ENCODE measurements at places on chromosomes 4 and X. TPM values are rescaled to one million over a fixed set of nuclear protein-coding genes. Genes with fewer than 3 reads are reported as not detected.

DNA sequence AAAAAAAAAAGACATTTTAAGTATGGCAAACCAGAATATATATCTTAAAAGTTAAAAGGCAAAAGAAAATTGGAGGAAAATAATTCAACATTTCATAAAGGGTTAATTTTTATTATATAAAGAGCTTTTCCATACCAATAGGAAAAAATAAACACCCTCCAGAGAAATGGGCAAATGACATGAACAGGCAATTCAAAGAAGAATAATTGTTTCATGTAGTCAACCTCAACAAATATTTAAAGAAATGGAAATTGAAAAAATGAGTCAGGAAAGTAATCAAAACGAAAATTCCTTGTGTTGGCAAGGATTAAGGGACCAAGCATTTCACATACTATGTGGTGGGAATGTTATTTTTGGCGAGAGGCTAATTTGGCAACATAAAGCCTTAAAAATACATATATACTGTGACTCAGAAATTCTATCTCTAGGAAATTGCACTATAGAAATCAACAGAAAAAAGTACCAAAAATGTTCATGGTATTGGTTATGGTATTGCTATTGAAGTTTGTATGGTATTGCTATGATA is 87.6 kb downstream of the HAUS3 start:
- no peak for DNase-seq
- H3K27me3 ChIP-seq, result no peaks in the 10 kb centered on the region
- H3K36me3 ChIP-seq, result no peaks in the 10 kb centered on the region
- H3K4me3 ChIP-seq, result no peak overlapping the region

- no peak overlapping the region for H3K4me3 ChIP-seq
- no peaks in the 10 kb centered on the region for H3K36me3 ChIP-seq
- H3K27me3 ChIP-seq, result no peaks in the 10 kb centered on the region
- no peak overlapping the region for H3K27ac ChIP-seq
- no peaks in the 10 kb centered on the region for H3K4me1 ChIP-seq
These were observed 323.8 kb downstream of the DCTD start for GRCh38 chr4:182593402-182593801.

- no peak for DNase-seq
- no peak overlapping the region for H3K27ac ChIP-seq
- no peaks in the 10 kb centered on the region for H3K27me3 ChIP-seq
- H3K4me3 ChIP-seq, result no peak overlapping the region
- peaks cover 14% of the 10 kb centered on the region for H3K4me1 ChIP-seq
- H3K36me3 ChIP-seq, result no peaks in the 10 kb centered on the region
These were observed 56.7 kb upstream of the TBC1D9 start for GRCh38 chr4:140812916-140813315.

- no peaks in the 10 kb centered on the region for H3K36me3 ChIP-seq
- no peak overlapping the region for H3K27ac ChIP-seq
These were observed 2.5 kb downstream of the HTT-AS start for GRCh38 chr4:3071811-3072210.

- peak within 1 kb of the TSS; percentile 65 for H3K27ac ChIP-seq
- DNase-seq, result no peak
- H3K36me3 ChIP-seq, result no peaks in the 10 kb centered on the region
- H3K27me3 ChIP-seq, result no peaks in the 10 kb centered on the region
These were observed at the start of gene G6PD for GRCh38 chrX:154546354-154547244. Gene G6PD, minus strand, starts transcription at chrX:154546846. Its CDS starts 691 bp downstream, at chrX:154546155.

Gene MAGEB10
- not detected for total RNA-seq
